Choroid plexus epithelial cell (primary cell): ENCODE measurements at places on chromosomes 3 and 15.

- no peak for DNase-seq
Measured at GRCh38 chr15:59379531-59379930, 6.9 kb upstream of the MYO1E start.

DNA sequence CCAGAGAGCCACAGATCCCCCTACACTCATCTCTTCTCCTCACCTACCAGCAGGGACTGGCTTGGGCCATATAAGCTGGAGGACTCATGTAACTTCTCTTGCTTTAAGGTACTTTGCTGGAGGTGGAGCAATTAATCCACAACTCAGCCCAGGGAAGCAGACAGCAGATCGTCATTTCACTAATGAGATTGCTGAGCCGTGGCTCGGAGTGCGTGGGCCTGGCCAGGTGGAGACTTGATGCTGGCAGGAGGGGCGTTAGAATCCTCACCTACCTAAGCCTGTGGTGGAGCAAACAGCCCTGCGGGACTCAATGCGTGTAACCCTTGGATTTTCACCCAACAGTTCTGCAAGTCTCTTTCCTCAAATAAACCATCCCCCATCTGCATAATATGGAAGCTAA lies 253.2 kb downstream of the RORA start:
- DNase-seq, result no peak

DNA sequence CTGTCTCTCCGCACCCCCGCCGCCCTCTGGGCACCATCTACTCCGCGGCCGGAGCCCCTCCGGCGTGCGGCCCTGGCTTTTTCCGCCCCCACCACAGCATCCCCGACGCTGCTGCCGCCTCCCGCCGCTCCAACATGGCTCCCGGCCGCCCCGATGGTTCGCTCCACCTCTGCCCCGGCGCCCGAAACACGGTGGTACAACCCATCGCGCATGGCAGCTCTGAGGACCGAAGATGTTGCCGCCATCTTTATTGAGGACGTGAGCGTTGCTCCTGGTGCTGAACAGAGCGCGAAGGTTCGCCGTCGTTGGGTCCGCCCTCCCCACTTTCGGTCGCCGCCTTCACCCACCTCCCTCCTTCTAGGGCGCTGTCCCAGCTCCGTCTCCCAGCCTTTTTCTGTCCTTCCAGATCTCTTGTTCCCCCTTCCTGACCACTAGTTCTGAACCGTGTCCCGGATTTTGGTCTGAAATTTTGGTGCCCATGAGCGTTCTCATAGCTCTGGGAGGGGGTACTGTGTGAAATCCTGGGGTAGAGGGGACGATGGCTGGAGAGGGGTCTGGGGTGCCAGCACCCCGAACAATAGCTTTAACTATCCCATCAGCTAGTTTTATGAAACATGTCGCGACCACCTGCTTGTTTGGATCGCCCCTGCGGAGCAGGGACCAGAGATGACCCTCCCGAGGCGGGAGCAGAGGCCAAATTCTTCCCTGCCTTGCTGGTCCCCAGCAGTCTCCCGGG lies at the start of gene CELSR3:
Gene CELSR3, minus strand, starts transcription at position 134 of the 736 bp plus-strand sequence. CDS start 252 bp downstream, outside the sequence.
- DNase-seq, result peak; percentile 95

- DNase-seq, result no peak
Measured at GRCh38 chr3:127059072-127059471, 76.2 kb downstream of the PLXNA1 start.

DNA sequence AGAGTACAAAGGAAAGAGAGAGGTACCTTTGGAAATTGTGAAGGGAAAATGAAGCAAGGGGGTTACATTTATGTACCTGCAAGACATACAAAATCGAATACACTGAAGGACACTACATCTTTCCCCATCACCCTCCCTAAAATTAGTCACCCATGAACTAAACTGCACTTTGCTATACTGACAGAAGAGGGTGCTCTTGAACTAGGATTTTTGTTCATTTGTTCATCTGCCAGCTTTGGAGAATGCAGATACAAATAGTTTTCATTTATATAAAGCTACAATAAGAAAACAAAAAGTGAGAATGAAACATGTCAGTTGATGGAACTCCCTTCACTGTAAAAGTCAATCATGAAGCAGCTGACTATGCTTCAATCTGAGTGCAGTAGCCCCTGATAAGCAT lies 55.7 kb downstream of the PCCB start:
- no peak for DNase-seq

DNA sequence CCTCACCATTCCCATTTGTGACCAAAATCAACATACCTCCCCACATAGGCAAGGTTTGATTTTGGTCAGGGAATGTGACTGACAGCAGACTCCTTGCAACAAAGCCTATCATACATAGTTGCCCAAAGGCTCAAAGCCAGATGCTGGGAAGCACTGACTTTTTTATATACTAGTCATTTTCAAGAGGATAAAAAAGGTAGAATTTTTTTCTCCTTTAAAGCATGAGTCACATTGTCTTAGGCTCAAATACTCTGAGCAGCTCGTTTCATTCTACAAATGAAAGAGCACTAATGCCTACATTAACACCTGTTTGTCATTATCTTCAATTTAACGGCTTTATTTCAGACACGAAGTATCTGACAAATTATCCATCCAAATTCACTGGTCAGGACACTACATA lies 36.2 kb downstream of the ICE2 start:
- DNase-seq, result peak; percentile 16
